ENCODE measurements at places on chromosomes 5 and 9.

DNA sequence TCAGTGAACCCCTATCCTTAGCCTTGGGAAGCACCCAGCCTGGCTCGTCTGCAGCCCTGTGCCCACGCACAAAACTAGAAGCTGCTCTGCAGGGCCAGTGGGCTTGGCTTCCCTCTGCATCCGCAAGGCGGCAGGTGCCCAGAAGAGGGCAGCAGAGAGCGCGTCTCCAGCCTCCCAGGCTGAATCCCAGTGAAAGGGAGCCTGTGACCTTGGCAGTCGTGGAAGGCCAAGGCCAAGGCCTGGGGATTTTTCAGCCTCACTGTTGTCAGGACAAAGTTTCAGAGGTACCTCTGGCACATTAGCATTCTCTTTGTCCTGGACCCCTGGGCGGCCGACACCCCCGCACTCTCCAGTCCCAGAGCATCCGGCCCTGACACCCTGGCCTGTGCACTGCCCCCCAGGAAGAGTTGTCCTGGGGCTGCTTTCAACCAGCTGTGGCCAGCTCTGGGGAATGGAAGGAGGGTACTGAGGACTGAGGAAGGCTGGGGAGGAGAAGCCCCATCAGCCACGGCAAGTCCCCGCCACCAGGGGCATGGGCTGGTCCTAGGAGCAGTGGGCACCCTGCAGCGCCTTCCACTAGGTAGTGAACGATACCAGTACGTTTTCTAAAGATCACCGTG, 63.6 kb upstream of the IL17B start:
- peak; percentile 61 for DNase-seq

- no peak for DNase-seq
These were observed 7.9 kb upstream of the FAT2 start for GRCh38 chr5:151598984-151599383.

DNA sequence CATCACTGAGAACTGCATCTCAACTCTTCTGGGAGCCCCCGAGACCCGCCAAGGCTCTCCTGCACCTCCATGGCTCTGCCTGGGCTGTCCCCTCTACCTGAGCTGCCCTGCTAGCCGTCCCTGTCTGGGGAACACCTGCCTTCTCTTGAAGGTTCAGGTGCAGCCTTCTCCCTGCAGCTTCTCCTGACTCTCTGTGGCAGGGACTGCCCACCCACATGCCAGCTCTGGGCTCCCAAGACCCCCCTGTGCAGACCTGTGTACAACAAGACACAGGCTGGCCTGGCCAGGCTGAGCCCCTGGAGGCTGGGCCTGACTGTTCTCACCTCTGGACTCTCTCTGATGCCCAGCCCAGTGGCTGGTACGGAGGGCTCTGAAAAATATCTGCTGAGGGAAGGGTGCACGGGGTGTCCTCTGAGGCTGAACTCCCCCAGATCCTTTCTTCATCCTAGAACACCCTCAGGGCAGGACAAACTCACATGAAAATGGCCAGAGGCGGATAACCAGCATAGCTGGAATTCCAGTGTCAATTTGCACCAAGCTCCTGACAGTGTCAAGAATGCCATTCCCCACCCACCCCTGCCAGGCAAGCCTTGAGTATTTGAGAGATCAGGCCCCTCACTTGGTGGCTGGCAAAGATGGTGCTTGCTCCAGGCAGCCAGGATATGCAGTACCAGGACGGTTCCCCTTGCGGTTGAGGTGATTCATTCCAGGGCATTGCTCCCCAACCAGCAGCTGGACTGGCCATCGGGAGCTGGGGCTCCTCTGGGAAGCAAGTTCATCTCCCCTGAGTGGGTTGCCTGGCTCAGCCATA, 40.9 kb upstream of the SLC25A51 start:
- peak; percentile 96 for DNase-seq

DNA sequence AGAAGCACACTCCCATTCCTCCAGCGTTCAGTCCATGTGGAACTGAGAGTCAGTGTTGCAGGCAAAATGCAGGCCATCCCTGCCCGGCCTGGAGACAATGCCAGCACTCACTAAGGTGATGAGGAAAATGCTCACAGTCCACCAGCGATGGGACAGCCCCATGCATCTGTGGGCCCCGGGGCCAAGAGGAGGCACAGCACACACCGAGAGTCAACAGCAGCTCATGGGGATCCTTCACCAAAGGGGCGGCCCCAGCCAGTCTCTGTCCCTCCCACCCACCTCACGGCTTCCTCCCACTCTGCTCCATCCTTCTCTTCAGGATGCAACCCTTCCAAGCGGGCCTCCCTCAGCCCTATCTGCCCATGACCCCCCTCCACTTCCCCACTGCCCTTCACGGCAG, 6.2 kb downstream of the SEMA4D start:
- DNase-seq = no peak

DNA sequence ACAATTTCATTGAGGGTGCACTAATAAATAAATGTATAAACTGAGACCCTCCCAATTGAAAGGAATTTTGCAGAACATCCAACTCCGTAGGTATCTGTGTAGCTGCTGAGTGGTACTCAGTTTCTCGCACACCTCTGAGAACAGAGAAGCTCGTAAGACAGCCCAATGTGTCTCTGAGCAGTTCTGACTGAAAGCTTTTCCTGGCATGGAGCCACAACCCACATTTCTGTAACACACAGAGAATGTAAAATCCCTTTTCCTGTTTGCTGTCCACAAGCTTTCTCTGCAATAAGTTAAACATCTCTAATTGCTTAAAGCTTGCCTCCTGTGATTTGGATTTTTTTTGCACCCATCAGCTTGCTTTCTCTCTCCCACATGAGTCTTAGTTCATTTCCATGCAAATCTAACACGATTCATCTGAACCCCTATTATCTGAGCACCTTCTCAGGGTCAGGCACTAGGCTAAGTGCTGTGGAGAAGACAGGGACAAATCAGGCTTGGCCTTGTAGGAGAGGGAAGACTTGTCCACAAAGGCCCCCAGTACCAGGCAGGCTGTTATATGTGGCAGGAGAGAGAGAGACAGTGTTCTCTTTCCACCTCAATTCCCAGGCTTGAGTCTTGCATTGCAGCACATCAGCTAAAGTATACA, 44.2 kb upstream of the COL15A1 start:
- peak; percentile 86 for DNase-seq

GRCh38 chr5:179895861-179896260, 11.8 kb downstream of the TBC1D9B start:
- no peak for DNase-seq

DNA sequence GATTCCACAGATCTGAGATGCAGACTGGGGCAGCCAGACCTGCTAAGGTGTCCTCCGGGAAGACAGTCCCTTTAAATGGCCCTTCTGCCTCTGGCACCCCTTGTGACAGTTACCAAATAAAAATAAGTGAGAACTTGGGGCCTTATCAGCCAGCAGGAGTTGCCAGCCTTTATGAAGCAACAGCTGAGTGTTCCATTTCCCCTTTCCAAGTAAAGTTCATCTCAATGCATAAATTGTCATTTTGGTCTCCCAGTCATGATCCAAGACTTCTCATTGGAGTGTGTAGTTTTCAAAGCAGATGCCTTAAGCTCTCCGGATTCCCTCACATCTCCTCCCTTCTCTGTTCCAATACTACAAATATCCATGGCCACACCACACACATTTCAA, 4.1 kb downstream of the PTCH1 start:
- DNase-seq = no peak

- no peak for DNase-seq
These were observed 138.7 kb downstream of the DRD1 start for GRCh38 chr5:175305251-175305650.

GRCh38 chr5:153676406-153676805, 185.9 kb downstream of the GRIA1 start:
- no peak for DNase-seq

- no peak for DNase-seq
These were observed 77.4 kb downstream of the VAV2 start for GRCh38 chr9:133914442-133915342.

- no peak for DNase-seq
These were observed 269.2 kb upstream of the TNC start for GRCh38 chr9:115386963-115387770.

GRCh38 chr5:67773411-67774266, 441.9 kb upstream of the PIK3R1 start:
- no peak for DNase-seq

DNA sequence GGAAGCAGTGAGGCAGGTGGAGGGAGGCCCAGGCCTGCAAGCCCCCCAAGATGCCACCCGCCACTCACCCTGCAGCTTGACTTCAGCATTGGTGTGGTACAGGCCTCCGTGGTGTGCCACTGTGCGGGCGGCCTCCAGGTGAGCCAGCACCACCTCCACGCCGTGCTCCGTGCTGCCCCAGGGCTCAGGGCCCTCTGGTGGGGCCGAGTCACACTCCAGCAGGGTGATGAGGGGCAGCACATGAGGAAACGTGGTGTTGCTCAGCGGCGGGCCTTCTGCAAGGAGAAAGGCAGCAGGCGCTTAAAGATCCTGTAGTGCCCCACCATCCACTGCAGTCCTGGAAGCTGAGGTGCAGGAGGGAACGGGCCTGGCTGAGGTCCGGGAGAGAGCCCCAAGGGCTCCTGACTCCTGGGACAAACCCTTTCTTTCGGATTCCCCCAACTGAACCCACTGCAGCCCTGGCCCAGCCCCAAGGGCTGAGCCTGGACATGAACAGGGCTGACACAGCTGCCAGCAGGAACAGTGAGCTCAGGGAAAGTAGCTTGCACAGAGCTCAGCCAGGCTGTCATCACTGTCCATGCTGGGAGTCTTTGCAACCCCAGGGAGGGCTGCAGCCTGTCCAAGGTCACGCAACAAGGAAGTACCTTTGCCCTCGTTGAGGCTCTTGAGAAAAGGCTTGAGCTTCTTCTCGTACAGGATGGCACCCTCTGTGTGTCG, 4.7 kb upstream of the TOR2A start:
- no peak for DNase-seq

DNA sequence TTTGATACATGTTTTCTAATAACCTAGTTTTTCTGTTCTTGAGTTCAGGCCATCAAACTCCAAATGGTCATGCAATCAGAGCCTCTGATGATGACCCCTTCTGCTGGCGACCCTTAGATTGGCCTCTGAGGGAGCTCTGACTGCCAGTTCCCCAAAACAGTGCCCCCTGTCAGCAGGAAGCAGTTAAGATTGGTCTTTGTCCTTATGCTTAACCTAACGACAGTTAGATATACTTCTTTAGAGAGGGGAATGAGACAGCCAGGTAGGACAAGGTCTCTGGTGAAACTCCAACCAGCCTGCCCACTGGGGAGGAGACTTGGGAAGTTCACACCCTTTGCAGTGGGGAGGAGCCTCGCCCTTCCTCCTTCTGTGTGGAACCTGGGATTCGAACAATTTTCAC, 390.4 kb upstream of the KIF2A start:
- DNase-seq = no peak

DNA sequence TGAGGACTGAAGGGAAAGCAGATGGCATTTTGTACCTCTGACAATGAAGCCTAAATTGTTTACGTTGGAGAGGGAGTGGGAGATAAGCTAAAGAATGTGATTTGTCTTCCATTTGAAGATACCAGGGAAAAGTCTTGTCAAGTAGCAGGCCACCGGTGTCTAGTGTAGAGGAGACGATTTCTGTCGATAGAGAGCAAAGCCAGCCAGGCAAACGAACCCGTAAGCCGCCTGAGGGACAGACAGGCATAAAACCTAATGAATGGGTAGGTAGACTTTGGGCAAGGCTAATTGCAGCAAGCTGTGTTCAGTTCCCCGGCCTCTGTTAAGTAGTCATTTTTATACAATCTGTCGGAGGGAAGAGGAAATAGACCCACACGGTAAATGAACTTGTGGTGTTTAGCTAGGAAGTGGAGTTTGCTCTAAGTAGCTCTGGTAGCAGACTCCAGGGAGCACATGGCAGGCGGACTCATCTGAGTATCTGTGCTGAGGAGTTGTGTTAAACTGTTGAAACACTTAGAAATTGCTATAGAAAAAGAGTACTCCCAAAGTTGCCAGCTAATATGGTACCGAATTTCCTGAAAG, 28.8 kb downstream of the SMARCA2 start:
- DNase-seq = no peak

DNA sequence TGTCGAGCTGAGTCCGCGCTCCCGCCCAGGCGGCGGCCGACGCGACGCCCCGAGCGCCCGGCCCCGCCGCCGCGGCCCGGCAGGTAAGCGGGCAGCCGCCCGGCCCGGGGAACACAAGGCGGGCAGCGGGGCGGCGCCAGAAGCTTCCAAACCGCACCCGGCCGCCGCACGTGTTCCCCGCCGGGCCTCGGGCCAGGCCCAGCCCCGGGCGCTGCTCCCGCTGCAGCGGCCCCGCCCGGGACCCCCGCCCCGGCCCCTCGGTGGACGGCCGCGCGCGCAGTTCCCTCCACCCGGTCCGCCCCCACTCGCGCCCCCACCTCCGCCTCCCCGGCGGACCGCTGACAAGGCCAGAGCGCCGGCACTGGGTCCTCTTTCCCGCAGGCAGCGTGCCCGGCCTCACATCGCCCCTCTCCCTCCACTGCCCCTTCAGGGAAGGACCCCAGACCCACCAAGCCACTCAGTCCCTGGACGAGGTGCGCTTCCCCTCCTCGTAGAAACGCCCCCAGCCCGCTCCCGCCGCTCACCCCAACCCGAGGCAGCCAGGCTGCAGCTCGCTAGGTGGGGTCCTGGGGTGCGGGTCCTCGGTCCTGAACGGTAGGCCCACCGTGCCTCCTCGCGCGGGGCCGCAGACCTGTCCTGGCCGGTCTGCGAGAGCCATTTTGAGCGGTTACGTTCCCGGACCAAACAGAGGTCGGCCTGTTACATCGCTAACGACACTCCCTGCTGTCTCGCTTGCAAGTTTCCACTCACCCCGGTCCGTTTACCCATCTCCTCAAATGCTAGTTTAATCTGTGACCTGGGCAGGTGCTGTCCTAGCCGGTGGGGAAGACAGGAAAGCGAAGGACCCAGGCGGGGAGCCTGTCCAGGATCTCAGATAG, 475 bp downstream of the WDR5 start:
- peak; percentile 8 for DNase-seq

- DNase-seq = no peak
These were observed 42.0 kb downstream of the IQGAP2 start for GRCh38 chr5:76445063-76445462.

DNA sequence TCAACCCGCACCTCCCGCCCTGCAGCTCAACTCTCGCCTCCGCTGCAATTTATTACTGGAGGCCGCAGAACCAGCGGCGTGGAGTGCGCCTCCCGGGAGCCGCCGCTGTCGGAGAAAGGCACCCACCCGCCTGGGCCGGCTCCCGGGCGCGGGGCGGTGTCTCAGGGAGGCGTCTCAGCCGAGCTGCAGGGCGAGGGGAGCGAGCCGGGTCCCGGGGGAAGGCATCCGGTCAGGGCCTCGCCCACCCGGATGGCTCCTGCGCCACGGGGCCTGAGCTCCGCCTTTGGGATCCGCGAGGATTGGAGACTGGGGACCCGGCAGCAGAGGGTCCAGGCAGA, 32.9 kb downstream of the TSPAN17 start:
- DNase-seq = no peak
